ENCODE measurements at places on chromosomes 4 and X. TPM values are rescaled to one million over a fixed set of nuclear protein-coding genes. Genes with fewer than 3 reads are reported as not detected.

- no peak for DNase-seq
- no peaks in the 10 kb centered on the region for H3K27me3 ChIP-seq
- no peak overlapping the region for H3K4me3 ChIP-seq
- no peaks in the 10 kb centered on the region for H3K4me1 ChIP-seq
Measured at GRCh38 chr4:3318561-3319021, 25.8 kb downstream of the RGS12 start.

DNA sequence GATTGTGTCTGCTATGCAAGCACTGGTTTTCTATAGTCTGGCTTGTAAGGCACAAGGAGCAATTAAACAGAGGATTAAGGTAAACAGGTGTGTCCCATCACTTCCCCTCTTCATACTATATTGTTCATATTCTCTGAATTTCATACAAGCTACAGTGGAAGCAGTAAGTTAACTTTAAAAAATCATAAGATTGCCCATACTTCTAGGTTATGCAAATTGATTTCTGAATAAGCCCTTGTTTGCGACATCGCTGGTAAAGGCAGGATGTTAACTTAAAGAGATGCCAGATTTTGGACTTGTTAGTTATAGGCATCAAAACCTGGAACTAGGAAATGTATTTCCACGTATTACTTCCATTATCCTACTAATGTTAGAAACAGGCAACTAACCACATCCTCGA, 1.0 kb upstream of the TMEM131L start:
- no peak for DNase-seq
- H3K36me3 ChIP-seq = no peaks in the 10 kb centered on the region
- H3K4me3 ChIP-seq = peak overlapping the region; percentile 65
- H3K27me3 ChIP-seq = no peaks in the 10 kb centered on the region
- H3K27ac ChIP-seq = peak overlapping the region; percentile 99

- H3K36me3 ChIP-seq = no peaks in the 10 kb centered on the region
- H3K4me3 ChIP-seq = no peak overlapping the region
- no peak for DNase-seq
Measured at GRCh38 chr4:185779517-185779916, 32.5 kb downstream of the SORBS2 start.

Gene MAGED4
- polyA plus RNA-seq = 0.31 TPM

Gene WDR45
- 60.7 TPM for polyA plus RNA-seq

Gene REPS2
- polyA plus RNA-seq = 7.5 TPM
